ENCODE measurements at places on chromosomes 7 and 10.

DNA sequence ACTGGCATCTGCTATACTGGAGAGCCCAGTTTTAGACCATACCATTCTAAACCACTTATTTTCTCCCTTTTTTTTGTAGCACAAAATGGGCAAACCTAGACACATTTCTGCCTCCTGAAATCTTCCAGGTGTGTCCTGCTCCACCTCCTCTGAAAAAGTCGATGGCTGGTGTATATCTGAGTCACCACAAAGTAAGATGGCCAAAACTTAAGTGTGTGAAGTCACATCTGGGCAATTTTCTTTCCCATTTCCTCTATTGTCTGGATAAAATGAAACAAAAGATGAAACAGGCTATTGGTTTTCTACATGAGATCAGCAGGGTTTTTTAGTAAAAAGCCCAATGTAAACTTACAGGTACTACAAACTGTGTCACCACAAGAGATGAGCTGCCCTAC, 65.5 kb downstream of the OSBPL3 start:
- DNase-seq: no peak

- DNase-seq: no peak
Observed at GRCh38 chr10:126334272-126334671, 54.0 kb downstream of the ADAM12 start.

DNA sequence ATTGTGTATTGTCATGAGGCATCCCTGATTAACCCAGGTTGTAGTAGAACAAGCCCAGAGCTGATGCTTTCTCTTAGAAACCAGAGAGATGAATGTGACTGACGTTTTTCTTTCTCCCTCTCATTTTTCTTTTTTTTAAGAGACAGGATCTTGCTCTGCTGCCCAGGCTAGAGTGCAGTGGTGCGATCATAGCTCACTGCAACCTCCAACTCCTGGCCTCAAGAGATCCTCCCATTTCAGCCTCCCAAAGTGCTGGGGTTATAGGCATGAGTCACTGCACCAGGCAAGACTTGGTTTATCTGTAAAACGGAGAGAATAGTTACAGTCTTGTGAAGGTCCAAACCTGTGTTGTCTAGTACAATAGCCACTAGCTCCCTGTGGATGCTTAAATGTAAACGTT, 5.4 kb downstream of the LMTK2 start:
- no peak for DNase-seq

GRCh38 chr10:12443026-12443425, 93.7 kb downstream of the CAMK1D start:
- no peak for DNase-seq

- no peak for DNase-seq
Observed at GRCh38 chr7:19284596-19285300, 139.5 kb upstream of the FERD3L start.

DNA sequence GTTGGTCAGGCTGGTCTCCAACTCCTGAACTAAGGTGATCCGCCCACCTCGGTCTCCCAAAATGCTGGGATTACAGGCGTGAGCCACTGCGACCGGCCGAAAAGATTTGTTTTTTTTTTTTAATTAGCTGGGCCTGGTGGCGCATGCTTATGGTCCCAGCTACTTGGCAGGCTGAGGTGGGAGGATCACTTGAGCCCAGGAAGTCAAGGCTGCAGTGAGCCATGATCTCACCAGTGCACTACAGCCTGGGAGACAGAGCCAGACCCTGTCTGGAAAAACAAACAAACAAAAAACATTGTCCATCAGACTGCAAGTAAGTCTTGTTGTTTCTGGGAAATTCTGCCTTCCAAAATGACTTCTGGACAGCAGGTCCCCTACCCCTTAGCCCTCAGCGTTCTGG, 16.3 kb upstream of the ZNF212 start:
- DNase-seq: no peak

GRCh38 chr10:35567951-35568350, 37.2 kb upstream of the GJD4 start:
- DNase-seq: no peak

All from stimulated activated CD8-positive, alpha-beta memory T cell treated with anti-CD3 and anti-CD28 coated beads, Interleukin-15, amount 100 ng/mL, for 4 hours (primary cell).